Calu3 (cell line): ENCODE measurements at places on chromosomes 5 and 9. TPM values are rescaled to one million over a fixed set of nuclear protein-coding genes. Genes with fewer than 3 reads are reported as not detected.

GRCh38 chr9:69035438-69036308 lies at the start of gene FXN:
TSS of gene FXN (plus strand) at chr9:69035752. CDS start at chr9:69035783, 31 bp downstream.
- DNase-seq = peak; percentile 80

The PLAC8L1 gene
- 1.4 and 3.8 TPM in 2 replicates for total RNA-seq

- DNase-seq = no peak
These were observed 96.8 kb downstream of the ANKRD18B start for GRCh38 chr9:33620738-33621439.

The GCNT4 gene
- total RNA-seq = 4.5 and 5.8 TPM in 2 replicates

DNA sequence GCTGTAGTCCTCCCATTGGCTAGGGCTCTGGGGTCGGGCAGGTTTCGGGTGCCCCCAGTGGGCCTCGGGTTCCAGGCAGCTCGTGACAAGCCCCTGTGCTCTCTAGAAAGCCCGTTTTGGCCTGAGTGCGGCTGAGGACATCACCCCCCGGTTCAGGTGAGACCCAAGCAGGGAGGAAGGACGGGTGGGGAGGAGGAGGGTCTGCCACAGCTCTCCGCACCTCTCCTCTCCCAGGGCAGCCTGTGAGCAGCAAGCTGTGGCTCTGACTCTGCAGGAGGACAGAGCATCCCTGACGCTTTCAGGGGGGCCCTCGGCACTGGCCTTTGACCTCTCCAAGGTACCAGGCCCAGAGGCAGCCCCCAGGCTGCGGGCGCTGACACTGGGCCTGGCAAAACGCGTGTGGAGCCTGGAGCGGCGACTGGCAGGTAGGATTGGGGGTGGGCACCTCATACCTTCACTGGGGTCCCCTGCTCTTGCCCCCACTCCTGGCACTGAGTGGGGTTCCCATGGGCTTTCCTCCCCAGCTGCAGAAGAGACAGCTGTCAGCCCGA lies 672 bp downstream of the PAXX start:
- no peak for DNase-seq

DNA sequence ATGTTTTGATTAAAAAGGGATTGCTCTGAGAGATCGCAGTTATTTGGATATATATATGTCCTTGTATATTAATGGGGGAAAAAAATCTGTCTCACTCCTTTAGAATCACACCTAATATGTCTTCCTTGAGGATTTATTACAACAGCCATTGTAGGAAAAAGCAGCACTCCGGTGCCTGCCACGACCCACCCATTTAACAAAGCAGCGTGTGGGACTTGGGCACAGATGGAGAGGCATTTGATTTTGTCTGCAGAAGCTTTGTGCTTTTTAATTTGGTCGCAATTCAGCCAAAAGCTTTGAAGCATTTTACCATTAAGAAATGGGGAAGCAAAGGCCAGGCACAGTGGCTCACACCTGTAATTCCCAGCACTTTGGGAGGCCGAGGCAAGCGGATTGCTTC lies 159.2 kb downstream of the SMARCA2 start:
- no peak for DNase-seq

GRCh38 chr5:144267961-144268513 lies 97.4 kb downstream of the KCTD16 start:
- no peak for DNase-seq

- DNase-seq = no peak
These were observed 48.8 kb downstream of the FAM81B start for GRCh38 chr5:95439801-95440493.

The PCDHA5 gene
- 0.81 and 1.5 TPM in 2 replicates for total RNA-seq

DNA sequence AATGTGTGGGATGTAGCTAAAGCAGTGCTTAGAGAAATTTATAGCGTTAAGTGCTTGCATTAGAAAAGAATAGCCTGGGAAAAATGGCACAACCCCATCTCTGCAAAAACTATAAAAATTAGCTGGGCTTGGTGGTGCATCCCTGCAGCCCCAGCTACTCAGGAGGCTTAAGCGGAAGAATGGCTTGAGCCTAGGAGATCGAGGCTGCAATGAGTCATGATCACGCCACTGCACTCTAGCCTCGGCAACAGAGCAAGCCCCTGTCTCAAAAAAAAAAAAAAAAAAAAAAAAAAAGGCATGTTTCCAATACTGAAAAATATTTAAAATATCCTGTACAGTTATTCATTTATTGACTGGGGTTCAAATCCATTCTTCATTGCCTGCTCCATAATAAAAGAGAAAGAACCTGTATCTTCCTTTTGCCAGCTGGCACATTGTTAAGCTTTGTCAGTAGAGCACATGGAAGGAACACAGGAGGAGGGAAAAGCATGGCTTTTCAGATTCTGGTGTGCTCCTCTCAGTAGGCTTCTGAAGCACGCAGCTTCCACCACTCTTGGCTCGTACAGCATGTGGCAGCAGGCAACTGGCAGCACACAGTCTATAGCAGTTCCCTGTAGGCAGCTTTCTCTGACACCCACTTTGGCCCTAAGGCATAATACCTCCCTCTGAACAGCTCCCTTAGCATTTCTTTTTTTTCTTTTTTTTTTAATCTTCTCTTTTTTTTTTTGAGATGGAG lies 73.5 kb downstream of the TRIM36 start:
- DNase-seq = no peak

The ORM2 gene
- not detected in 2 replicates for total RNA-seq

DNA sequence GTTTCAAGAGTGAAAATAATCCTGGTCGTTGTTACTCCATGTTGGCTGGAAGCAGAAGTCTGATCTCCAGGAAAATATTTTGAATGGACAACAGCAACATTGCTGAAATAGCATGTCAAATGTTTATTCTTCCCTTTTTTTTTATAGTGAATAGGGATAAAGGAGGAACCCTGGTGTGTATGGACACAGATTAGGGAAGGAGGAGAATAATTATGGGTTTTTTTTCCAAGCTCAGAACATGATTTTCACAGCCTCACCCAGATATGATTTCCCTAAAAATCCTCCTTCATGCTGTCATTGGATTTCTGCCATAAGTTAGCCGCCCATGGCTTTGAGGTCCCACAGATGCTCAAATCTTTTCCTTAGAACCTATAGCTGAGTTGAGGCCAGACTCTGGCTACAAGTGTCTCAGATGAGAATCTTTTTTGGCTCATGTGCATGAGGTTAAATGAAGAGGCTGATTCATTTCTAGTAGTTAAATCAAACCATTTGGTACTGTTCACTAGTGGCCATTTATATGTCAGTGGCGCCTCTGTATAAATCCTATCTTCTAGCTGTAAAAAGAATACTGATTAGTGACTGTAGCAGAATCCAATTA lies 65.5 kb upstream of the LIFR start:
- DNase-seq = no peak
